ENCODE measurements at places on chromosomes 7 and 10. TPM values are rescaled to one million over a fixed set of nuclear protein-coding genes. Genes with fewer than 3 reads are reported as not detected.

Gene NCF1
- not detected for total RNA-seq

Gene DENND10
- 56.3 TPM for total RNA-seq

Gene RADIL
- 6.3 TPM for total RNA-seq

Gene PTF1A
- not detected for total RNA-seq

Gene ITPRID1
- total RNA-seq = 5.3 TPM

Gene TUBAL3
- total RNA-seq = not detected

Gene MMP21
- total RNA-seq = 0.31 TPM

Gene ZNF365
- total RNA-seq = 31.9 TPM

Gene SFRP4
- total RNA-seq = 1.6 TPM

Gene NEUROG3
- not detected for total RNA-seq

Gene ZNF800
- 36.9 TPM for total RNA-seq

Gene TBX20
- total RNA-seq = not detected

Gene HOXA5
- total RNA-seq = not detected

Gene LBX1
- not detected for total RNA-seq

Gene SYT15
- 0.31 TPM for total RNA-seq

Gene NPY
- 38.5 TPM for total RNA-seq

Gene OLAH
- total RNA-seq = not detected

Gene SLC29A4
- total RNA-seq = 24.4 TPM

Gene PRRT4
- 2.5 TPM for total RNA-seq

Gene MBL2
- not detected for total RNA-seq

Gene PBLD
- total RNA-seq = 13.5 TPM

Gene CACNB2
- 35.1 TPM for total RNA-seq

Gene LDB1
- total RNA-seq = 103 TPM

Gene CRHR2
- 2.8 TPM for total RNA-seq

Gene LGI1
- 60.7 TPM for total RNA-seq
